Endothelial cell of coronary artery (primary cell): ENCODE measurements at places on chromosomes 3 and 15. TPM values are rescaled to one million over a fixed set of nuclear protein-coding genes. Genes with fewer than 3 reads are reported as not detected.

Gene PLCL2
- 5.8 and 8.3 TPM in 2 replicates for total RNA-seq

Gene ITIH3
- 0.09 TPM in 1 of 2 replicates, not detected in the other for total RNA-seq

Gene LDHAL6B
- not detected in 2 replicates for total RNA-seq

Gene TMIE
- total RNA-seq, result 0.19 TPM in 1 of 2 replicates, not detected in the other

Gene SLC6A6
- total RNA-seq, result 21.6 and 24.2 TPM in 2 replicates

Gene KNL1
- total RNA-seq, result 8.2 and 20.7 TPM in 2 replicates

Gene SH3GL3
- under 0.01 TPM in 1 of 2 replicates, not detected in the other for total RNA-seq

Gene CYP11A1
- total RNA-seq, result not detected in 2 replicates

Gene DTX3L
- 8.2 and 13.9 TPM in 2 replicates for total RNA-seq

Gene ITIH4
- total RNA-seq, result 0.38 and 0.72 TPM in 2 replicates

Gene ROPN1
- total RNA-seq, result not detected in 2 replicates

Gene FBXL22
- under 0.01 TPM in 2 replicates for total RNA-seq

Gene CCR8
- total RNA-seq, result not detected in 2 replicates

Gene AMOTL2
- total RNA-seq, result 70.4 and 80.6 TPM in 2 replicates

Gene TARS3
- total RNA-seq, result 8.8 and 11.2 TPM in 2 replicates

Gene COLQ
- total RNA-seq, result 0.19 and 0.36 TPM in 2 replicates

Gene FRMD5
- 11.7 and 27.5 TPM in 2 replicates for total RNA-seq

Gene MYO1E
- total RNA-seq, result 80.7 and 108 TPM in 2 replicates

Gene SEMA5B
- under 0.01 and 0.09 TPM in 2 replicates for total RNA-seq

Gene PLA2G4B
- total RNA-seq, result 0.27 and 1.2 TPM in 2 replicates

Gene UMPS
- total RNA-seq, result 35.9 and 40.0 TPM in 2 replicates

Gene ELP6
- 36.0 and 39.3 TPM in 2 replicates for total RNA-seq

Gene CNTN3
- 0.09 and 0.38 TPM in 2 replicates for total RNA-seq
